ENCODE measurements at places on chromosomes 7 and 10.

GRCh38 chr7:81339946-81340345 lies 421.1 kb upstream of the SEMA3C start:
- DNase-seq, result peak; percentile 53

DNA sequence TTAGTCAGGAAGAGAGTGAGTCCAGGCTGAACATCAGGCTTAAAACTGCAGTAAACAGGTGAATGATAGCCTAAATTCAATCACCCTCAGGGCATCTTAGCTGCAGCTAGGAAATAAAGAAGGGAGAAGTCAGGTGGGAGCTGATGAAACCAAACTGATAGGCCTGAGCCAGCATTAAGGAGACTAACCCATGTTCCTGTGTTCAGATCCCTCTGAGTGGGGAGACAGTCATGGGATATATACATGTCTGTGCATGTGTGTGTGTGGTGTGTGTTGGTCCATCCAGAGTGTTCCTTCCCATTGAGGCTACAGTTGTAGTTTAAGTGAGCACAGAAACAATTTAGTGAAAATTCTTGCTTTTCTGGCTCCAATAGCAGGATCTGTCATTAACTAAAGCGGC lies 480.9 kb downstream of the PHTF2 start:
- DNase-seq, result no peak

DNA sequence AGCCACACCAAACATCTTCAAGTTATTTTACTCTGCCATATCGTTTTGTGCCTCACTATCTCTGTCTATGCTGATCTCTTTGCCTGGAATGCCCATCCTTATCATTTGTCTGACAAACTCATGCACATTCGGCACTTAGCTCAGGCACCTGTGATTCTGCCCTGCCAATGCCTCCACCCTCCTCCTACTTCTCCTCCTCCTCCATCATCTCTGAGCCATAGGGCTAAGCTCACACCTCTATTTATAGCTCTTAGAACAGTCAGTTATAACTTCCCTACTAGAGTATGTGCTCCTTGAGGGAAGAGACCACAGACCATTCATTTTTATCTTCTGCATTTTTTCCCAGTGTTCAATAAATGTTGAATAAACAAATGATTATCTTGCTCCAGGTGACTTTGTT lies 51.2 kb upstream of the CDK13 start:
- DNase-seq, result no peak

GRCh38 chr10:118924493-118924892 lies 105.0 kb upstream of the NANOS1 start:
- DNase-seq, result no peak

DNA sequence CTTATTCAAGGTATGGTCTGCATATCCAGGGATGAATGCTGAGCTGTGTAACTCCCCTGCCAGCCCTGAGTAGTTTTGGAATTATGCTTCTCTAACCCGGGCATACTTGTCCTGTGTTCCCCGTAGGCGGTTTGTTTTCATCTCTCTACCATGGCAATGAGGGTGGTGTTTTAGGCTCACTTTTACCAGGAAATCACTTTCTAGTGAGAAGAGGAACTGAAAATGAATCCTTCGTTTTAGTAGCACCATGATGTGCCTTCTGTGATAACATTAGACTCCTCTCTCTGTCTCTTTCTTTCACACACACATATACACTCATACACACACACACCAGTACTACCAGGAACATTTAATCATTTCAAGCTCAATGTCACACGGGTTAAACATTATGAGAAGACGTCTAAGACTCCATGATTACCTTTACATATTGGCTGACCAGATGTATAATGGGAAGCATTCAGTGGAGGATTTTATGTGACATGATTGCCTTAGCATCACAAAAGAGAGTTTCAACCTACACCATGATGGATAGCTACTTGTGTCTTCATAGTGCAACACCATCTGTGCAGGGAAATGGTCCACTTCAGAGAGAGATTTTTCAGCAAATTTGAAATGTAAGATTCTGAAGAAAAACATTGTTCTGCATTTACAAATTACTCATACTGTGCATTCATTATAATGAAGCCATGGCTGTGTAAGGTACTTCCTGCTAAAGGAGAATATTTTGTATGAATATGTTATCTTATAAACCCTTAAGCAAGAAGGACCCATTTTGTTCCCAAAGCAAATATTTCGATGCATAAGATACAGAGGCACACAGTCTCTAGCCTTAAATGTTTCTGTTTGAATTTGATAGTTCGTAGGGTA lies 31.0 kb upstream of the PFKP start:
- no peak for DNase-seq

- DNase-seq, result no peak
These were observed 207.6 kb downstream of the GLI3 start for GRCh38 chr7:42029405-42029804.

GRCh38 chr10:21518641-21519396 lies 6.7 kb downstream of the SKIDA1 start:
- peak; percentile 58 for DNase-seq

- DNase-seq, result no peak
These were observed 136.7 kb downstream of the EGFR start for GRCh38 chr7:55155351-55156117.

DNA sequence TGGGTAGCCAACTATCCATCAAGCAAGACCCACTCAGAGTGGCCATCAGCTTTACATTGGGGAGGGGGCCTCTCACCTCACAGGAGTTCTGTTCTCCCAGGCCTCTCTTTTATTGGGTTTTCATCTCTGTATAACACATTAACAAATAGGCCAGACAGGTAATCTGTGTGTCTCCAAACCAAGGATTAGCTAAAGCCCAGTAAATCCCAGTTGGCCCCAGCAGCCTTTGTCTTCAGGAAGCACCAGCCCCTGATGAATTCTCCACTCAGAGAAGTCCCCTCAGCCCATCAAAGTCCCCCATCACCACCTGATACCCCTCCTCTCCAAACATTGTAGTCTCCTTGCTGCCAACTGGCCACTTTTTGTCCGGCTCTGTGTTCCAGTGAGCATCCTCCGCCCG lies 16.9 kb upstream of the SLF2 start:
- DNase-seq, result no peak

DNA sequence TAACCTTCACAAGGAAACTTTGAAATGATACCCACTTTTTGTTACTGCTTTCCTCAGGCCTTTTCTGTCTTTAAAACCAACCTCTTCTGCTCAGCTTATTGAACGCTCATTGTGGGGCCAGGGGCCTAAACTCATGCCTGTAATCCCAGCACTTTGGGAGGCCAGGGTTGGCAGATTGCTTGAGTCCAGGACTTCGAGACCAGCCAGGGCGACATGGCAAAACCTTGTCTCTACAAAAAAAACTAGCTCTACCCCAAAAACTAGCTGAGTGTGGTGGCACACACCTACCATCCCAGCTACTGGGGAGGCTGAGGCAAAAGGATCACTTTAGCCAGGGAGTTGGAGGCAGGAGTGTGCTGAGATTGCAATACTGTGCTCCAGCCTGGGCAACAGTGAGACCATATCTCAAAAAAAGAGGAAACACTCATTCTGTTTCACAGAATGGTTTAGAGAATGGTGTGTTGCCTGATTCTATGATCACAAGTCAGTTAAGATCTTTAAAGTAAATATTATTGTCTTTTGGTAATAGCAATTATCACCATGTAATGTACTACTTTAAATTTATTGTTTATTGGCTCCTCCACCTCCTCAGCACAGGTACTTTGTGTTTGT lies 51.1 kb downstream of the KCTD7 start:
- no peak for DNase-seq

- no peak for DNase-seq
These were observed 69.8 kb upstream of the BAIAP2L1 start for GRCh38 chr7:98470485-98471240.

DNA sequence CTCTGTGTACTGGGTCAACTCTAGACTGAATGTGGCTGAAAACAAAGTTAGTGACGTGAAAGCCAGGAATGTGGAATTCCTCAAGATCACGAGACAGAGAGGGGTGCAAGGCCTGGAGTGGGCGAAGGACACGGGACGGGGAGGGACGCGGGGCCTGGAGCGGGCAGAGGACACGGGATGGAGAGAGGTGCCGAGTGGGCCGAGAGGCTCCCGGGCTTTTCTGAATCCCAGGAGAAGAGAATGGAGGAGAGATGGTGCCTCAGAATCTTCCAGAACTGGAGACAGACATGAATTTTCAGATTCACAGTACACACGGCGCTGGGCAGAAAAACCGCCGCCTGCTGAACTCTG lies 50.6 kb upstream of the PRKAR1B start:
- no peak for DNase-seq

- no peak for DNase-seq
These were observed 3.1 kb upstream of the HOXA9 start for GRCh38 chr7:27168265-27168947.

GRCh38 chr7:72064916-72065315 lies 347.2 kb downstream of the CALN1 start:
- DNase-seq, result no peak

DNA sequence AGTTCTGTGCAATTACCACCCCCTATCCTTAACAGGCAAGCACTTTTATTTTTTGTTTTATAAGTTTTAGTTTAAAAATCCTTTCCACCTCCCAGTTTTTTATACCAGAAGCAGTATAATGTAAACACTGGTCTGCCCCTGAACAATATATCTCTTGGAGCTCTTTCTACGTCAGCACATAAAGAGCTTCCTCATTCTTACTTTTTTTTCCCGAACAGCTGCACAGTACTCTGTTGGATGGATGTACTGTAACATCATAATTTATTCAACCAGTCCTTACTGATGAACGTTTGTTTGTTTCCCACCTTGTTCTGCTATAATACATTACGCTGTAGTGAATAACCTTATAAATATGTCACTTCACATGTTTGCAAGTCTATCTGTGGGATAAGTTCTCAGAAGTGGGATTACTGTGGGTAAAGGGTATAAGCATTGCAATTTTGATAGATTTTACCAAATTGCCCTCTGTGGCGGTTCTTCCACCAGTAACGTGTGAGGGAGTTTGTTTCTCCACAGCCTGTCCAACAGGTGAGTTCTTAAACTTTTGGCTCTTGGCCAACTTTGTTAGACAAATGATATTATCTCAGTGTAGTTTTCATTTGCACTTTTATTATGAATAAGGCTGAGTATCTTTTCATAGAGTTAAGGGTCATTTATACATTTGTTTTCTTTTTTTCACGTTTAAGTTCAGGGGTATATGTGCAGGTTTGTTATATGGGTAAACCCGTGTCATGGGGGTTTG lies 32.8 kb downstream of the ADRA2A start:
- no peak for DNase-seq

DNA sequence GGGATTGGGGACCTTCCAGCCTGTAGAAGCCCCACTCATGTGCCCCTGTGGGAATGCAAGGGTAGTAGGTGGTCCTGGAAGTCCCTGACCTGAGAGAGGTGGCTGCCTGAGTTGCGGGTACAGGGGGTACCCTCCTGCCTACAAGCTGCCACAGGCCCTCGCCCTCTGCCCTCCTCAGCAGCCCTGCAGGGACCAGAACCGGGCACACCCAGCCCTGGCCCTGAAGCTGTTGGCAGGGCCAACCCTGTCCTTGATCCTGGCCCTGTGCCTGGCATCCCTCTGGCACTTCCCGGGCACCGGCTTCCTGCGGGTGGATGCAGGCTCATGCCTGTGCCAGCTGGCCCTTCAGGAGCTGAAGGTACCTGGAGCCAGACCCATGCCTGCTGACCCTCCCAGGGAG lies 54.9 kb upstream of the ELN start:
- no peak for DNase-seq

DNA sequence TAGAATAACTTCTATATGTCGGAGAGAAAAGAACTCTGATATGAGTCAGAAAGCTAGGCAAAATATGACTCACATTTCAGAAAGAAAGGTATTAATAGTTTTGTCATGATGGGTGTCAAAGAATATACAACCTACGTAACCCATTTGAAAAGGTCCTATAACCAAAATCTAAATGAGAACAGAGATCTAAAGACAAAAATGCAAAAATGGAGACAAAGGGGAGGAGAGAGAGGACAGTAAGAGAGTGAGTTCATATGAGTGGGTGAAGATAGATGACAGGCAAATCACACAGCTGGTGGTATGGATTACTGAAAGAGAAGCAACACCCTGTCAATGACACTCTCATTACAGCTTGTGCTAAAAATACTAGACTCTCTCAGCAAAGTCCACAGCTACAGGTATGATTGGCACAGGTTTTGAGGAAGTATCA lies 25.6 kb downstream of the ANKMY2 start:
- DNase-seq, result no peak

DNA sequence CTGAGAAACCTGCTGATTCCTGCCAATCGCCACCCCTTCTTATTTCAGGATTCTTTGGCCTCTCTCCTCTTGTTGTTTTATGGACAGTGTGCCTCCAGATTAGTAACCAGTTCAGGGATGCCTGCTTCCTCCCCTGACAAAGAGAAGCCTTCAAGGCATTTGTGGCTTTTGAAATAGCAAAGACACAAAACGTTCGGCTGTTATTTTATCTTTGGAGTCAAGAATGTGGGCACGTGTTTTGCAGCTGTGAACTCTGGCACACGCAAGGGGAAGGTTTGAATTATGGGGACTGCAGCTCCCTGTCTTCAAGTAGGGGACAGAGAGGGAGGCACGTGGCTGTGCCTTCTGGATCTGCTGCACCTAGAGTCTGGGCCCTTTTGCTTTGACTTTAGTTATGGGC lies 157.9 kb upstream of the GRB10 start:
- peak; percentile 50 for DNase-seq

DNA sequence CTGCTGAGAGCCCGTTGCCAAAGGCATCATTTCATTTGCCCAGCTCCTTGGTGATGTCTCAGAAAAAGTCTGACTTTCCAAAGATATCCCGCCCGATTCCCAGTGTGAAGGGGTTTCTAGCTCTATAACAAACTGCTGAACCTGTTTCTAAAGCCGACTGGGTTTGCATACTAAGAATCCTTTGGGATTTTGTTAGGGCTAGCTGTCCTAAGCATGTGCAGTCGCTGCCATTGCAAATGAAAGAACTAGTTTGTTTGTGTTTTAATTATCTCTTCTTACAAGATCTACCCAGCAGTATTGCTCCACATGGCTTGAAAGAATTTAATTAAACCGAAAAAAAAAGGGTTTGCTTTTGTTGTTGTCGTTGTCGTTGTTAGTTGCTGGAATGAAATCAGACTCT lies 476.6 kb downstream of the GATA3 start:
- DNase-seq, result no peak

- DNase-seq, result no peak
These were observed 76.7 kb downstream of the EZH2 start for GRCh38 chr7:148807436-148807835.
